ENCODE measurements at places on chromosomes 16 and 17.

DNA sequence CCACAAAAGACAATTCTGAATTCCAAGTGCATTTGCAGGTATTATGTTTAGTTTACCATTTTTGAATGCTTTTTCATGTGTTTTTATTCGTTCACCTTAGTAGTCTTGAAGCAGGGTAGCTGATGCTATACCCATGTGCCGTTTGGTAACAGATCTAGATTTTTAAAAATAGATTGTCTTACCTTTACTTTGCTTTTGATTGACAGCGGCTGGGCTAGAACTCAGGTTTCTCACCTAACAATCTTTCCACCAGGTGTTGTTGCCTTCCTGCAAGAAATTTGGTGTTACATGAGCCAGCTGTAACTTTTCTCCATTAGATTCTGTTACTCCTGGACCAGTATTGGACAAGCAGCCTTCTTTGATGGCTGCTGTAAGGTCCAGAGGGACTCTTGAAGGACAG lies 1.5 kb upstream of the FTSJ3 start:
- DNase-seq: no peak

DNA sequence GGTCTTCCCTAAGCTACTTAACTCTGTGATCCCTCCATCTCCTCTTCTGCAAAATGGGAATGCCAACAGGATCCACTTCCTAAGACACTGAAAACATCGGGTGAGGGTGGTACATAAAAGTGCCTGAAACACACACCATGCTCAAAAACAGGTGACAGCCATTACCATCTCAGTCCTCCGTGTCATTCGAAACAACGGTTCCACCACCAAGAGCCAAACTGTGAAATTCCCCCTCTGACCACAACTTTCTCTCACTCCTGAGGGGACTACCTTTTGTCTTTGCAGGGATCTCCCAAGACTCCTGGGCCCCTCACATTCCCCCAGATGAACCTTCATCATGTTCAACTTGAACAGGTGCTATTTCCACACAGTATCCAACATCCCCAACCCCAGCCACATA lies 37.0 kb downstream of the NUBP1 start:
- DNase-seq: no peak

DNA sequence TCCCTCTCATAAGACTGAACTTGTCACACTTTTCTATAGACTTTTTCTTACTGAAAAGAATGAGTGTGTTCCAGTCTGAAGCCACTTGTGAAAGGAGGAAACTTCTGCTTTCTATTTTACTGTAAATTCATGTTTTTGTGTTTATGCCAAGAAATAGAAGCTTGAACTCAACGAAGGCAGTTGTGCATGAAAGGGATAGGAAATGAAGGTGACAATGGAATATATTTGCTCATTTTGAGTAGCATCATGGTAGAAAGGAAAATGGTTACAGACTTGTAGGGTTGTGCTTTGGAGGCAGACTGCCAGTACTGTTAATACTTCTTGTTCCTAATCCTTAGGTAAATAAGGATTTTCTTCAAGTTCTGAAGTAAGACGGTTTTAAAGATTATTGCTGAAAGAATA lies 8.1 kb downstream of the CLTC start:
- DNase-seq: no peak

GRCh38 chr17:67239597-67239996 lies 5.4 kb downstream of the HELZ start:
- no peak for DNase-seq

- no peak for DNase-seq
Measured at GRCh38 chr16:11072420-11073153, 128.2 kb downstream of the CLEC16A start.

GRCh38 chr17:50183421-50183994 lies 17.7 kb downstream of the SGCA start:
- DNase-seq: no peak

DNA sequence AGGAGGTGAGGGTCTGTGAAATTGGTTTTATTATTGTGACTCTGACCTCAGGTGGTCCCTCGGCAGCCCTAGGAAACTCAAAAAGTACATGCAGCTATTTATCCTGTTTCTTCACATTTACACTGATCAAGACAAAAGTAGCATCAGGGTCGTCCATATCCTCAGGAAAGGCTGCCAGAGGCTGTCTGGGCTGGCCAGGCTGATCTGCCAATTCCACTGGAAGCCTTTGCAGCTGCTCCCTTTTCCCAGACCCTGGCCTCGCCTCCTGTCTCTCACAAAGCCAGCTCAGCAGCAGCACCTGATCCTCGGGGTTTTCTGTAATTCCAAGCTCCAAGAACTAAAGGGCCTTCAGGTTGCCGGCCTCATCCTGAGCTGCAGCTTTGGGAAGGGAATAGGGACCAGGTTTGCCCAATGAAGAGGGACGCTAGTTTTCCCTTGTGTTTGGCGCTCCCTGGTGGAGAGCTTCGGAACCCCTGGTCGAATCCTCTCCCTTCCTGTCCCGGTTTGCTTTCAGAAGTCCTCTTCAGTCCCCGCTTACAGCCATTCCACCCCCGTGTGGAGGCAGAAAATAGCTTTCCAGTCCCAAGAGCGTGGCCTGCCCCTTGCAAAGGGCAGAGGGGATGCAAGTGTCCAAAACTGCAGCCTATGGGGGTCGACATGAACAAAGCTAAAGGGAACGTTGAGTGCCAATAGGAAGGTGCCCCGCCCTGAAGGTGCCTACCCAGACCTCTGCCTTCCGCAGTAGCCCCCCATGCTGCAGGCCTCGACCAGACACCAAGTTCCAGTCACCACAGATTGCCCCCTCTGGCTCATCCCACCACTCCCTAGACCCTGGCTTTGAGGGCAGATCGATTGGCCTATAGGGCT lies 13.4 kb downstream of the MFSD6L start:
- peak; percentile 97 for DNase-seq
